ENCODE measurements at places on chromosomes 13 and 19. TPM values are rescaled to one million over a fixed set of nuclear protein-coding genes. Genes with fewer than 3 reads are reported as not detected.

DNA sequence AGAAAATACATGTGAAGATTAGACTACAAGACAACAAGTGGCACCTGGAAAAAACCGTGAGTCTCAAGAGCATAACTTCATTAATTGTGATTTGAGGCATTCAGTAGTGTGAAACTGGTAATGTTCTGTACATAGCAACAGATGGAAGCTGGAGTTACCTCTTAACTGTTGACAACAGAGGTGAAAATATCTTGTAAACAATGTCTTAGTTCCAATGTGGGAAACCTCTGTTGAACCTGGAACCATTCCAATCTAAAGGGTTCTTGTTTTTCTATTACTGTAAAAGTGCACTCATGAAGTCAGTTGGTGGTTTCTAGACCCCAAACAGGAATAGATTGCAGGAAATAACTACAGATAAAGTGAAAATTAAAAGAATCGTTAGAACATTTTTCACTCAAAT lies 728.4 kb downstream of the SLITRK1 start:
- H3K27ac ChIP-seq = no peak overlapping the region
- no peaks in the 10 kb centered on the region for H3K4me1 ChIP-seq
- no peaks in the 10 kb centered on the region for H3K27me3 ChIP-seq
- no peaks in the 10 kb centered on the region for H3K36me3 ChIP-seq

GRCh38 chr13:60000081-60000480 lies 163.6 kb downstream of the DIAPH3 start:
- H3K36me3 ChIP-seq = no peaks in the 10 kb centered on the region
- no peak overlapping the region for H3K4me3 ChIP-seq
- DNase-seq = no peak
- H3K27me3 ChIP-seq = no peaks in the 10 kb centered on the region
- H3K27ac ChIP-seq = no peak overlapping the region
- H3K4me1 ChIP-seq = no peaks in the 10 kb centered on the region

DNA sequence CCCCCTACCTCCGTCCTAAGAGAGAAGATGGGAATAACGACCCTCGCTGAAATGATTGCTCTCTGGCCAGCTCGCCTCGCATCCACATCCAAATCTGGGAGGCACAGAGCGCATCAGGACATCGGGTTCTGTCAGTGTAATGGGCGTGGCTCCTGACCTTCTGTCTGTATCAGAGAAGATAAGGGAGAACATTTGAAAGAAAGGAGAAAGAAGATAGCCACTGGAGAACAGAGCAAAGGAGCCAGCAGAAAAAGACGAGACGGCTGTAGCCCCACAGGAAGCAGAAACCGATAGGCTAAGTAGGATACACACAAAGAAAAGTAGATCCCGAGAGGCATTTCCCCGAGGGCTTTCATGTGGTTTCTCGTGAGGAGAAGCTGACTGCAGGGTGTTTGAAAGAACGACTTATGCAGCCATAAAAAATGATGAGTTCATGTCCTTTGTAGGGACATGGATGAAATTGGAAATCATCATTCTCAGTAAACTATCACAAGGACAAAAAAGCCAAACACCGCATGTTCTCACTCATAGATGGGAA lies 14.0 kb upstream of the GJB2 start:
- H3K27me3 ChIP-seq = no peaks in the 10 kb centered on the region
- H3K36me3 ChIP-seq = no peaks in the 10 kb centered on the region
- no peak for DNase-seq

GRCh38 chr19:49113762-49114629 lies at the start of gene LIN7B:
Gene LIN7B, plus strand, starts transcription at chr19:49114370. Its CDS starts 35 bp downstream, at chr19:49114405.
- H3K4me1 ChIP-seq = peaks cover 33% of the 10 kb centered on the region
- no peaks in the 10 kb centered on the region for H3K27me3 ChIP-seq
- DNase-seq = peak; percentile 70
- H3K4me3 ChIP-seq = peak within 1 kb of the TSS; percentile 88
- H3K27ac ChIP-seq = peak within 1 kb of the TSS; percentile 88
- H3K36me3 ChIP-seq = no peaks in the 10 kb centered on the region

DNA sequence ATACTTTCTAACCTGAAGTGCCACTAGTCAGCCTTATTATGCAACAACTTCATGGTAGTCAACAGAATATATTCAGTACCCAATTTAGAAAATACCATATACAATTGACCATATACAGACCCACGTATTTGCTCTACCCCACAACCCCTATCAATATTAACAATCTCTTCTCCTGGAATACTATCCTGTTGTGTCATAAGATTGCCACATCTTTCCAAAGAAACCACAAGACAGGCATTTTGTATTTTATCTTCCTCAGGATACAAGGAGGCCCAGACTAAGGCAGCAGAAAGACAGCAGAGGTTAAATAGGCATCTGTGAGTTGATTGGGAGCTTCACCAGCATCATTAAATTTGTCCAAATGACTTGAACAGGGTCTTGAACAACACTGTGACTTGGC lies 4.5 kb downstream of the SPART start:
- no peak for DNase-seq
- H3K27me3 ChIP-seq = no peaks in the 10 kb centered on the region
- H3K4me1 ChIP-seq = peaks cover 13% of the 10 kb centered on the region
- no peak overlapping the region for H3K4me3 ChIP-seq

- H3K27ac ChIP-seq = no peak overlapping the region
- no peak for DNase-seq
- H3K36me3 ChIP-seq = peaks cover 88% of the 10 kb centered on the region
- no peak overlapping the region for H3K4me3 ChIP-seq
- no peaks in the 10 kb centered on the region for H3K27me3 ChIP-seq
Observed at GRCh38 chr19:8811315-8812172, 20.6 kb downstream of the ZNF558 start.

DNA sequence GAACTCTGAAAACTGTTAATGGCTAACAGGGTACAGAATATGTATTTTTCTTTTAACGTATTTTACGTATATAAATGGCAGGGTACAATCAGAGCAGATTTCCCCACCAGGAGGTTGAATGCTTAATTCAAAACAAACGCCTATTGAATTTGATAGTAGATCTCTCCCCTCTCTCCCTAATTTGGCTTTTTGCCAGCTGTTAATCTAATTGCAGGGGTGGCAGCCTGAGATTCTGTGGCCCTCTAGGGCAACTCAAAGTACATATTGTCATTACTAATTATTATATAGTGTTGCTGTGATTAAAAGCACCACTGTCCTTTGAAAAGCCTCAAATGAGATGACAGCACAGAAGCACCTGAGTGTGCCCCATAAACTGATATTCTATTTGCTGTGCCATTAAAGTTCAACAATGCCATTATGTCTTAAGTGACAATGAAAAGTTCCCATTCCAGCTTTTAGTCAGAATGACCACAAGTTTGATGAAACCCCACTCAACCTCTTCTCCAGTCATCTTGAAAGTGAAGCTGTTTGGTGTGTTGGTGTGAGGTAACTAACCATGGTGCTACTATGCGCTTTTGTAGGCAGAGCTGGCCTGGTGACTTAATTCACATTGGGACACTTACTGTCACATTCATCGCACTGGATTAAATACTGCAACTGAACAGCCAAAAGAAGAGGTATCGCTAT lies 351.4 kb downstream of the KCNRG start:
- peak overlapping the region; percentile 77 for H3K27ac ChIP-seq
- no peaks in the 10 kb centered on the region for H3K36me3 ChIP-seq
- no peak for DNase-seq
- H3K4me3 ChIP-seq = peak overlapping the region; percentile 32
- H3K27me3 ChIP-seq = no peaks in the 10 kb centered on the region
- peaks cover 21% of the 10 kb centered on the region for H3K4me1 ChIP-seq

DNA sequence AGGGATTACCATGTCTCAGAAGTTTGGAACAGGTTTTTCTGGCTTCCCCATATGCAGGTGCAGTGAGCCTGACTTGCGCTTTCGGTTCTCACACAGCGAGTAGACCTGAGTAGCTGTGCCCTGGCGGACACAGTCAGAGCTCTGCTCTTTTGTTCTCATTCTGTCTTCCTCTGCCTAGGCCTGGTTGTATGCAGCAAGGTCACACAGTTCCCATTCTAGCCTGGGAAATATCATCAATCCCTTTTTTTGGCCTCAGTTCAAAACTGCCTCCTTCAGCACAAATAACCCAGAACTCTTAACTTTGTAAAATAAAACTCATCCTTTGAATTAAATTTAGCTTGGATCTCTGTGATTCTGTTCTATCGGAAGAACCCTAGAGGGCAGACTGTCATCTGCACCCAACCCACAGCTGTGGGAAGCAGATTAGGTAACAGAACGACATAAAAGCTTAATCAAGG lies 10.2 kb downstream of the OXGR1 start:
- H3K36me3 ChIP-seq = no peaks in the 10 kb centered on the region
- H3K27me3 ChIP-seq = no peaks in the 10 kb centered on the region
- H3K27ac ChIP-seq = peak overlapping the region; percentile 37
- peak; percentile 70 for DNase-seq

DNA sequence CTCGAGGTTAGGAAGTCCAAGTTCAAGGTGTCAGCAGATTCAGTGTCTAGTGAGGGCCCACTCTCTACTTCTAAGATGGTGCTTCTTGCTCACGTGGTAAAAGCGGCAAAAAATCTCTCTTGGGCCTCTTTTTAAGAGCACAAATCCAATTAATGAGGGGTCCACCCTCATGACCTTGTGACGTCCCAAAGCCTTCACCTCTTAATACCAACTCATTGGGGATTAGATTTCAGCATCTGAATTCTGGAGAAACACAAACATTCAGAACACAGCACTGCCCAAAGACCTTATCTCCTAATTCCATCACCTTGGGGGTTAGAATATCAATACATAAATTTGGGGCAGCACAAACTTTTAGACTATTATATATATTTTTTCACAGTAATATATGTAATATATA lies 146.4 kb upstream of the GPC6 start:
- H3K27me3 ChIP-seq = no peaks in the 10 kb centered on the region
- H3K4me3 ChIP-seq = no peak overlapping the region
- no peak overlapping the region for H3K27ac ChIP-seq
- no peaks in the 10 kb centered on the region for H3K4me1 ChIP-seq
- no peak for DNase-seq

DNA sequence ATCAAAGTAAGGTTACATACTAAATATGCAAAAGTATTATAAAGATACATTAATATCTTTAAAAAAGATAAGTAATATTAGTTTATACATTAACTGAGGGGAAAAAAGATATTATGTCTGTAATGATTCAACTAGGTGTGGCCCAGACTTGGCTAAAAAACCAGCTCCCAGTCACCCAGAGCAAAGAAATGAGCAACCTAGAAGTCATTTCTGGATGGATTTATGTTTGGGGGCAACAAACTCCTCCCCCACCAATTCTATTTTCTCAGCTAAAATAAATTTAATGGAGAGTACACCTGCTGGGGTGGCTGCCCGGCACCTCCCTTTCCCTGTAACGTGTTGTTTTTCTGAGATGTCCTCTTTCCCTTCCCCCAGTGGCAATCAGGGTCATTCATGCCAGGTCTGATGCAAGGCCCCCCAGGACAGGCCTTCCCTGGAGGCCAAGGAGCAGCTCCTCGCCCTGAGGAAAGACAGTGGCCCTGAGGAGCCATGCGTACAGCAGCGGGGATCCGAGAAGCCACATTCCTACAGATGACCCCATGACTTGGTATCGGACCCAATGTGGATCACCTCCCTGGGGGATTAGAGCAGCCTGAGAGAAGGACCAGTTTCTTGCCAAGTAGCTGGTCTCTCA lies 78.6 kb upstream of the DOCK9 start:
- H3K36me3 ChIP-seq = no peaks in the 10 kb centered on the region
- H3K4me1 ChIP-seq = peaks cover 52% of the 10 kb centered on the region
- no peaks in the 10 kb centered on the region for H3K27me3 ChIP-seq
- peak overlapping the region; percentile 35 for H3K27ac ChIP-seq
- peak; percentile 4 for DNase-seq

DNA sequence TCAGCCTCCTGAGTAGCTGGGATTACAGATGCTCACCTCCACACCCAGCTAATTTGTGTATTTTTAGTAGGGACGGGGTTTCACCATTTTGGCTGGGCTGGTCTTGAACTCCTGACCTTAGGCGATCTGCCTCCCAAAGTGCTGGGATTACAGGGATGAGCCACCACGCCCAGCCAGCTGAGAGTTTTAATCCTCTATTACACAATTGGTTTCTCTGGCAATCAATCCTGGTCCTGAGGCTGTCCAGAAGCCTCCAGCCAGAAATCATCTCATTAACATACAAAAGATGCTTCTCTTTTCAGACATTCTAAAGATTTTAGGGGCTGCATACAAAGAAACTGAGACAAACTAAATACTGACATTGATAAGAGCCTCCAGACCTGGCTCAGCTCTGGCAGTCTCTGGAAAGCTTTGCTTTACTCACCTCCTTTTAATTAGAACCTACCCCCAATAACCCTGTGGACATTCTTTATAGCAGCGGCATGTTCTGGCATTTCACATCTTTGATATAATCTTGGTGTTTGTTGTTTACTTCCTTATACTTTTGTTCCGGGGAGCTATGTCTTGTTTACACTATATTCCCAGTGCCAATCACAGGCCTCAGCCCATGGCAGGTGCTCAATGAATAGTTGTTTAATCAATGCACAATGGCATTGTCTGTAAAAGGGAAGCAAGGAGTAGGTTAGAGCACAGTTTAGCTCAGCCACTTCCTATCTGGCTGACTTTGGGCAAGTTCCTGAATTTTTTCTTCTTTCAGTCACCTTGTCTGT lies 4.1 kb upstream of the ZNF724 start:
- peaks cover 5% of the 10 kb centered on the region for H3K36me3 ChIP-seq
- no peaks in the 10 kb centered on the region for H3K27me3 ChIP-seq
- H3K4me3 ChIP-seq = no peak overlapping the region
- peaks cover 7% of the 10 kb centered on the region for H3K4me1 ChIP-seq
- H3K27ac ChIP-seq = no peak overlapping the region

DNA sequence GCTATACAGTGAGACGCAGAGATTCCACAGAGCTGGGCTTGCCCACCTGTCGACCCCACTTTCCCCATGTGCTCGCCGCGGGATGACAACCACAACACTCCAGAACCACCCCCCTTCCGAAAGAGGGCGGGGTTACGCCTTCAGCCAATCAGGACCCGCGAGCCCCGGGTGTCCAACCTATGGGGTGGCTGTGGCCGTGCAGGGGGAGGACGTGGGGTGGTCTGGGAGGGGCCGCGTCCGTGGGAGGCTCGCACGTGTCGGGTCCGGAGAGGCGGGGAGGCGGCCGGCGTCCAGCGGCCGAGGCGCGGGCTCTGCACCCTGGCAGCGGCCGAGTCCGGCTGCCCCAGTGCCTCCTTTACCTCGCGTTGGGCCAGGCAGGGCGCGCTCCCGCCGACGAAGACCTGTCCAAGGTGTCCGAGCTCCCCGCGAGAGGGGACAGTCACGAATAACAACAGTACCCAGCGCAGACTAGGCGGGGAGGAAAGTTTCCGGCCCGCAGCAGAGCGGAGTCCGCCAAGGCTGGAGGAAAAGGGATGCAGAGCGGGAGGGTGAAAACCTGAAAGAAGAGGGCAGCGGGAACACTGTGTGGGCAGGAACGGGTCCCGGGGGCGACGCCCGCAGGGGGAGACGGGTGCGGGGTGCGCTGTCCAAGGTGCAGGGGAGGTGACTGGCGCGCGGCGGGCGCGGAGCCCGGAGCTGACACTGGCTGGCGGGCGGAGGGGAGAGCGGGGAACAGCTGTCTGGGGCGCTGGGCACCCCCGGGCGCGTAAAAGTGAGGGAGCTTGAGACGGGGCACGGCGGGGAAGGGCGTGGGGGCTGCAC lies 911 bp downstream of the ENOX1 start:
- no peak overlapping the region for H3K27ac ChIP-seq
- peaks cover 28% of the 10 kb centered on the region for H3K4me1 ChIP-seq
- peak; percentile 89 for DNase-seq

Gene URAD
- total RNA-seq = not detected

Gene ACER1
- total RNA-seq = not detected

Gene ODAD3
- 0.34 TPM for total RNA-seq

Gene ZNF563
- total RNA-seq = 5.1 TPM

Gene SERPINE3
- total RNA-seq = not detected

Measured in upper lobe of left lung (tissue), 6 donors.